ENCODE measurements at places on chromosomes 3 and 15.

GRCh38 chr3:45673273-45673672 lies 15.9 kb upstream of the SACM1L start:
- no peak for DNase-seq

DNA sequence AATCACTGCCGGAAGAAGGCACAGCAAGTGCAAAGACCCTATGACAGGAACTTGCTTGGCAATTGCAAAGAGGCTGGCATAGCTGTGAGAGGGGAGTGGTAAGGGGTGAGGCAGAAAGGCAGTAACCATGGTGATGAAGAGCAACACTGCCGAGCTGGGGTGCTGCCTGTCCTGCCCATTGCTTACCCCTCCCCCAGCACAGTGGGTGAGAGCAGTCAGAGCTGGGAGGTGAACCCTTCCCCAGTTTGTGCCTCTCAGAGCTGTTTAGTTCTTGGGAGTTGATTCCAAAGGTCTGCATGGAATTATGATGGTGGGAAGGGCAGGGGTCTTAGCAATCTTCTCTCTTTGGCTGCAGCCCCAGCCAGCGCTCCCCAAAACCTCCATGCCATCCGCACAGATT lies 8.8 kb downstream of the TYRO3 start:
- no peak for DNase-seq

DNA sequence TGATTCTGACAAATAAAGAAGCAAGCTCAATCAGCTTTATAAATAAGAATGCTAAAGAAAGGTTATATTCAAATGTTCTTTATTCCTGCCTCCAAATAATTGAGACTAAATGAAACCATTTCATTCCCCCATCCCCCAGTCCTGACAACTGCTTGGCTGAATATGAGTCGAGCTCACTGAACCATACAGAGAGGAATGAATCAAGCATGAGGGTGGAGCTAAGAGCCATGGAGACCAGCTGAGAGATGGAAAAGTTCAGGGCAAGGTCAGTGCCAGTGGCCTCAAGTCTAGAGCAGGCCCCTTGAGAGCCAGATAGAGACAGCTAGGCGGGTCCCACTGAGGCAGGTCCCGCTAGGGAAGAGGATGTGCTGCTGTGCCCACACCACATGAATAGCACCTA lies 188.7 kb upstream of the EIF1B start:
- DNase-seq = no peak

DNA sequence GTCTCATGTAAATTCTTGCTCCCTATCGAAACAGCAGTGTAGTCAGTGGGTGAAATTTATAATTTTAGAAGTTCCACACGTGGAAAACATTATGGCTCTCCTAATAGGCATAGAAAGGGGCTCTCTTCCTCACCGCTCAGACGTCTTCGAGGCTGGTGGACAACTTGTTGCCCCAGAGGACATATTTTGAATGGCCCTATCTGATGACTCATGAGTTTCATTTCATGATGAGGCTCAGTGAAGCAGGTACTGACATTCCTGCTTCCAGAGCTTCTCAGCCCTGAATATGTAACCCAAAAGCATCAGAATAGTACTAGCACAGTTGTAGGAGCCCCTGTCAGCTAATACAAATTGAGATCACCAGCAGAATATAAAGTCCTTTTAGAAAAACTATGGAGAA lies 117.9 kb downstream of the HERC1 start:
- DNase-seq = no peak

GRCh38 chr3:112786881-112787579 lies 59.6 kb downstream of the CD200R1L start:
- no peak for DNase-seq

DNA sequence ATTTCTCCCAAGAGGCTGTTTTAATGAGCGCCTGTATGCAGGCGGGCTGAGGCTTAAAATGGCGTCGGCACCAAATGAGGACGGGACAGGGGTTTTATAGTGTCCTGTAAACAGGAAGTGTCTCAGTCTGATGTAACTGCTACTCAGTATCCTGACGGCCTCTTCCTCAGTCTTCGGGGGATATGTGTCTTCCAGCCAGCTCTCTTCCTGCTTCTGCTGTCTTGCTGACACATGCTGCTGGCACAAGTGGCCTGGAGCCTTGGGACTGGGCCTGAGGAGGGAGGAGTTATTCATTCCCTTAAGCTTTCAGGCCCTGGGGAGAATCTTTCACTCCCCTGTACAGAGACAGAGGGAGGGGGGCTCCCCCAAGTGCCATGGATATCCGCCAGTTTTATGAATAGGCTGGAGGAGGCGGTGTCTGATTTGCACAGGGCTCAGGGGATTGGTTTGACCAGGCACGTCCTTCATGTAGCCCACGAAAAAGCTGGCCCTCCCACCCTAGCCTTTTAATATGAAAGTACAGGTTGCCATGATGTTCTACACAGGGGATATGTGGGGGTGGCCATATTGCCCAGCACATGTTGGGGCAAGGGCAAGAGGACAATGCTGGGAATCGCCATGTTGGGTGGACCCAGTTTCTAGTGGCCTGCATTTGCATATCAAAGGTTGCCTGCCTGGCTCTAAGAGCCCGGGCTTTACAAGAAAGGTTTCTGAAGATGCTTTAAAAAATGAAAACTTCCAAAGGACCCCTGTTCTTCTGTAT lies 19.9 kb downstream of the NDUFB4 start:
- DNase-seq = no peak

GRCh38 chr15:67033012-67033411 lies 32.4 kb upstream of the SMAD3 start:
- DNase-seq = no peak

DNA sequence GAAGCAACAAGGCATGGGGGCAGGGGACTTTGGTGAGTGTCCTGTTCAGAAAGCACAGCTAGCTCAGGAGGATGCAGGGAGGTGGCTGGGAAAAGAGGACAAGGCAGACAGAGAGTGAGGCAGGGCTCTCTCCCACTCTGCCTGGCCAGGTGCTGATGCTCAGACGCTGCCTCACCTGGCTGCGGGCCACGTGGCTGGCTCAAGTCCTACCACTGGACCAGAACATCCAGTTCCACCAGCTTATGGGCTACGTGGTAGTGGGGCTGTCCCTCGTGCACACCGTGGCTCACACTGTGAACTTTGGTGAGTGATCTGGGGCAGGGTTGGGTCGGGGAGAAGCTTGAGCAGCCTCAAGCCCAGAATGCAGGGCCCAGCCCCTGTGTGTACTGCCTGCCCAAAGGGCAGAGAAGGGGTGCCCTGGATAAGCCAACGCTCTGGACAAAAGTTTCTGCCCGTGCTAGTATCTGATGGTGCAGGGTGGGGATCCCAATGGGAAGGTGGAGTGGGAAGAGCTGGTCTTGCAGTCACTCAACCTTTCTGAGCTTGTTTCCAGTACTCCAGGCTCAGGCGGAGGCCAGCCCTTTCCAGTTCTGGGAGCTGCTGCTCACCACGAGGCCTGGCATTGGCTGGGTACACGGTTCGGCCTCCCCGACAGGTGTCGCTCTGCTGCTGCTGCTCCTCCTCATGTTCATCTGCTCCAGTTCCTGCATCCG lies 20.9 kb downstream of the NOX5 start:
- no peak for DNase-seq

DNA sequence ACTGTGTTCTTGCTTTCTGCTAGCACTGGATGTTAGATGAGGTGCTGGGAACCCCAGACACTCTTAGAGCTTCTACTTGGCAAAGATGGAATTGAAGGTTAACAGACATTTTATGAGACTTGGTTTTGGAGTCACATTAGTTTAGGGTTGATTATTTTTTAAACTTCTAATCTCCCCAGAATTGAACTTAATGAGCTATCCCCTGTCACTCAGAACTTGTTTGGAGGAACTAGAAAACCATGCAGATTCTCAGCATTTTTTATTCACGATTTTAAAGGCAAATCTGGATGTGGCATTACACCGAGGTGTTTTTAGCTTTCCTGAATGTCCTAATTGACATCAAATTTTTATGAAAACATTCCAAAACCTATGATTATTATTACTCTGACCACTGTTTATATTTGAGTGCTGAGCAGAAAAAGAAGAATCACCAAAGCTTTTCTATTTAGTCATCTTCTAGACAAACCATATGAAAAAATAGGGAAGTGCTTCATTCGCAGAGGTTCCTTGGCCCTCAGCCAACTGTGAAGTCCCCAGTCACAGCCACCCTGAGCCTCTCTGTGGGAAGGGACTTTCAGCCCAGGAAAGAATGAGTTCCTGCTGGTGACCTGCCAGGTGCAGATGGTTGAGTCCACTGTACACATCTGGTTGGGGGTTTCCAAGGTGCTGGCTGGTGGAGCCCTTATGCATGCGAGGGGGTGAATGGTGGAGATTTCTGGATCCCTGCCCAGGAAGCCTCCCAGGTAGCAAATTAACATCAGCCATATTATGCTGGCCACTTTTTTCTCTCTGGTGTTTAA lies 196.0 kb upstream of the TOPAZ1 start:
- DNase-seq = peak; percentile 72

DNA sequence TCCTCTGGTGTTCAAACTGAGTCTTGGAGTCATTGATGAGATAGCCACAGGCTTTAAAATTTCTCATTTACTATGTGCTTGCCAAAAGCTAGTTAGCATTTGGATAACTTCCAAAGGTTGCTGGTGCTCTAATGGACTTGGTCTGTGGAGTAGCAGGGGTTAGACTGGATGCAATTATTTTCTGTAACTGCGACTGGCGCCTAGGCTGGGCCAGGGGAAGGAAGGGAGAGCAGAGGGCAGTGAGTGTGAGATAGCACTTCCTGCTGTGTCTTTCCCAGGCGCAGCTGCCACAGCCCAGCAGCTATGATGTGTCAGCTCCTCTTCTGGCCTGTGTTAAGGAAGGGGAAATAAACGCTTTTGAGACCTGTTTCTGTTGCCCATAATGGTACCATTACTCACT lies 98.6 kb downstream of the MYRIP start:
- DNase-seq = peak; percentile 70

- DNase-seq = no peak
These were observed 236.8 kb upstream of the TBC1D5 start for GRCh38 chr3:17979252-17979651.

GRCh38 chr3:126733061-126733430 lies 29.0 kb downstream of the CHCHD6 start:
- no peak for DNase-seq

DNA sequence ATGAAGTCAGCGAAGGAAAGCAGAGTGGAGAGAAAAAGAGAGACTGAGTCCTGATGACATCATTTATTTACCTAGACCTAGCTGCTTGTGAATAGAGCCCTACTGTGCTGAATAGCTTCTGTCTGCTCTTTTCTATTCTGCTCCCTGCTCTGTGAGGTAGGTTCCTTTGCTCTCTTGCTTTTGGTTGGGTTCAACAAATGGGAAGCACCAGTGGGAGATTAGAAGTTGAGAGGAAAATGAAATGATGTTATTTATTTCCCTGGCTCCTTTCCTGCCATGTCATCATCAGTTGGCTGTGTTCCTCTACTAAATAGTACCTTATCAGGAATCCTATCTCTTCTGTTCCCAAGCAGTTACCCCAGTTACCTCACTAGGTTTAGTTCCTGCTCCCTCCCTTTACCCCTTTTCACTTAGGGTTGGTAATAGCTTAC lies 23.5 kb downstream of the DTWD1 start:
- peak; percentile 1 for DNase-seq

- no peak for DNase-seq
These were observed 112.0 kb upstream of the NEO1 start for GRCh38 chr15:72940229-72940622.

DNA sequence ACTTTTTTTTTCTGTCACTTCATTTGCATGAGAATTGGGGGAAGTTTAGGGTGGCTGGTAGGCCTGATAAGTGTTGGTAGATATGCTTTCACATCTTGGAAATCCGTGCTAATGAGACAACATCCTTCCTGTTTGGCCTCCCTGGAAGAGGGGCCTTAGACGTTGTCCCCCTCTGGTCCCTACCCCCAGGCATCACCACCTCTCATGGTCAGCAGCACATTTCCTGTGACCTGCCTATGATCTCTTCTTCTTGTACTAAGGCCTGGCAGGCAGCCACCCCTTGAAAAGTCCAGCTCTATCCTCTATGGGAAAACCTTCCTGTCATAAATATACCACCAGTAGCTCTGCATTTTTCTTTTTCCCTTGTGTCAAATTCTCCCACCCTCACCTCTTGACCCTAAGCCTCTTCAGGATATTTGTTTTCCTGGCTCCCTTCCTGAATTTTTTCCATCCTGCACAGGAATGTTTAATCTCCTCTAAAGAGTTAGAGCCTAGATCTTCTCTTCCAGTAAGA lies 107.8 kb downstream of the SNRK start:
- DNase-seq = no peak

- DNase-seq = no peak
These were observed 85.1 kb downstream of the EFL1 start for GRCh38 chr15:82177291-82178010.

DNA sequence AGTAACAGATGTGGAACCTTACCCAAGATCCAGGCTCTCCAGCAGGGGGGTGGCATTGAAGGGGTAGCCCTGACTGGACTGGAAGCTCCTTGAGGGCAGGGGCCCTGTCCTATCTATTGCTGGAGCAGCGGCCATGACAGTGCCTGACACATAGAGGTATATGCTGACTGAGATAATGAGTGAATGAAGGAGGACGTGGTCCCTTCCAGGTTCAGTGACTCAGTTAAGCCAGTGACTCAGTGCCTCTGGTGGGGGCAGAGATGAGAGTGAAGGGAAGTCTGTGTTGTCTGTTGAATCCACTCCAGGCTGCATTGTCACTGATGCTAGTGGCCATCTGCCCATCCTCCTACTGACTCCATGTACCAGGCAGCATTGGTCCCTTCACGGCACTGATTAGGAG lies 13.0 kb upstream of the CTXND1 start:
- no peak for DNase-seq

GRCh38 chr3:38545983-38546382 lies 49.8 kb downstream of the EXOG start:
- DNase-seq = no peak

GRCh38 chr3:171458864-171459136 lies 1.4 kb downstream of the TNIK start:
- DNase-seq = no peak

- DNase-seq = no peak
These were observed 9.6 kb downstream of the LRRK1 start for GRCh38 chr15:100928632-100929280.

GRCh38 chr3:81602781-81603180 lies 158.7 kb downstream of the GBE1 start:
- DNase-seq = no peak

DNA sequence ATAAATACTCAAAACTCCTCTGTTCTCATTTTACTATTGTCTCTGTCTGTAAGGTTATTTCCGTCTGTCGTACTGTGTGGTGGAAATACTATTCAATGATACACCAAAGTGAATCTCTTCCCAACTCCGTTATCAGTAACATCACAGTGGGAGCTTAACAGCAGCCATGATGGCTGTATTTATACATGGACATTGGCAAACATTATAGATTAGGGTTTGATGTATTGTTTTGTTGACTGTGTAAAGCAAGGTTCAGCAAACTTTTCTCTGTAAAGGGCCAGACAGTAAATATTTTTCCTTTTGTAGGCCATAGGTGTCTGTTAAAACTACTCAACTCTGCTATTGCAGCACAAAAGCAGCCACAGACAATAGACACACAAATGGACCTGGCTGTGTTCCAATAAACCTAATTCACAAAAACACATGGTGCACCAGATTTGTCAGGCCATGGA lies 23.2 kb downstream of the LIPC start:
- peak; percentile 6 for DNase-seq

Measured in NCI-H1092 (cell line).